ENCODE measurements at places on chromosomes 4 and X.

- DNase-seq, result peak; percentile 84
Measured at GRCh38 chr4:101020956-101021355, 326.4 kb downstream of the PPP3CA start.

- no peak for DNase-seq
Measured at GRCh38 chr4:184732126-184732525, 1.8 kb downstream of the CENPU start.

DNA sequence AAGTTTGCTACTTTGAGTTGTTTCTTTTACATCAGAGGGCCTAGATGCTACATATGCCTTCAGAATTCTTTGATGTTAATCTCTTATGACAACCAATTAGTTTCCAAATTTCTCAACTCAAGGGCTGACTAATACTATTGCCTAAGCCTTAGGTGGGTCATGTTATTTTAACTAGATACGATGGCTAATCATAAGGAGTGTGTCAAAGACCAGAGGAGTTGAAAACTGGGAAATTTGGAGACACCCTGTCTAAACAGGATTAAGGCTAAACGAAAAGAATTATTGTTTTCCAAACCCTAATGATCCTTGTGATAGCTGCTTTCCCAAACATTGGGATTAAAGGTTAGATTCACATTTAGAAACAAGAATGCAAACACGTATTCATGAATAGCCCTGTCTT is 228.5 kb downstream of the PCDH7 start:
- DNase-seq, result no peak

- DNase-seq, result no peak
Measured at GRCh38 chr4:79502081-79502480, 94.1 kb upstream of the GK2 start.

DNA sequence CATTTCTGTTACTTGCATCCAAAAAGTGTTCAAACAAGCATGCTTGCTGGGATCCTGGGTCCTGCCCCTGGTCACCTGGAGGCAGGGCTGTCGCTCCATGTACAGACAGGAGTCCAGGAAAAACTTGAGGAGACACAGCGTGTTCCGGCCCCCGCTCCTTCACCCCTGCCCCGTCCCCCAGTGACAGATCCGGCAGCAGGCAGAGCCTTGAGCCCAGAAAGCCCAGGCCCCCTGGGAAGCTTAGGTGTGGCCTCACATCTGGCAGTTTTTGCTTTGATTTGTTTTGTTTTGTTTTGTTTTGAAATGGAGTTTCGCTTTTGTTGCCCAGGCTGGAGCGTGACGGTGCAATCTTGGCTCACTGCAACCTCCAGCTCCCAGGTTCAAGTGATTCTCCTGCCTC is 67.0 kb downstream of the TRMT44 start:
- DNase-seq, result no peak

- no peak for DNase-seq
Measured at GRCh38 chrX:45756557-45756956, 555.9 kb upstream of the DIPK2B start.

- DNase-seq, result no peak
Measured at GRCh38 chr4:87580057-87580456, 28.3 kb upstream of the DSPP start.

- no peak for DNase-seq
Measured at GRCh38 chrX:10972706-10973105, 138.4 kb upstream of the HCCS start.

DNA sequence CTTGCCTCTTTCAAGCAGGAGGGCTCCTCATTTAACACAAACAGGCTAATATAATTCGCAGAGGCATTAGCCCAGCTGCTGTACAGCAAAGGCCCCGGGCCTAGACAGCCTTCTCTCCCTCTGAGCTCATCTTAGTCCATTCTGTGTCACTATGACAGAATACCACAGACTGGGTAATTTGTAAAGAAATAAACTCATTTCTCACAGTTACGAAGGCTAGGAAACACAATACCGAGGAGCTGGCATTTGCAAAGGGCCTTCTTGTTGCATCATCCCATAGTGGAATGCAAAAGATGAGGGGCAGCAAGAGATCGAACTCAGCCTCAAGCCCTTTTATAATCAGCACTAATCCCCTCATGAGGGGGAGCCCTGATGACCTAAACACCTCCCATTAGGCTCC is 48.5 kb downstream of the TSPAN5 start:
- no peak for DNase-seq

- DNase-seq, result no peak
Measured at GRCh38 chrX:47618923-47619485, 653 bp downstream of the SYN1 start.

DNA sequence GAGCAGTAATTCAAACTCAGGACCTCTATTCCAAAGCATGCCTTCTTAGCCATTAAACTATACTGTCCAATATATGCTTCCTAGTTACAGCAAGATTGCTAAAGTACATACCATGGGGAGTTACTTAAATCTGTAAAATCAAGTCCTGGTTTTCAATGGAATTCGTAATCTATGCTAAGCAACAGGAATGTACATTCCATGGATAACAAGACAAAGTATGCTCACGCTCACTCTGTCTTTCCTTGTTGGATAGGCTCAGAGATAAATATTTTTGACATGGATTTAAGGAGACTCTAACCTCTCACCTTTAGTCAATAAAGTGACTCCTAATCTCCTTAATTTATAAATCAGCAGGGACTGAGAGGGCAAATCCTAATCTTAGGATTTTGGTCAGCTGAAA is 47.3 kb upstream of the STK26 start:
- DNase-seq, result no peak

- no peak for DNase-seq
Measured at GRCh38 chrX:65999029-65999562, 40.8 kb downstream of the VSIG4 start.

DNA sequence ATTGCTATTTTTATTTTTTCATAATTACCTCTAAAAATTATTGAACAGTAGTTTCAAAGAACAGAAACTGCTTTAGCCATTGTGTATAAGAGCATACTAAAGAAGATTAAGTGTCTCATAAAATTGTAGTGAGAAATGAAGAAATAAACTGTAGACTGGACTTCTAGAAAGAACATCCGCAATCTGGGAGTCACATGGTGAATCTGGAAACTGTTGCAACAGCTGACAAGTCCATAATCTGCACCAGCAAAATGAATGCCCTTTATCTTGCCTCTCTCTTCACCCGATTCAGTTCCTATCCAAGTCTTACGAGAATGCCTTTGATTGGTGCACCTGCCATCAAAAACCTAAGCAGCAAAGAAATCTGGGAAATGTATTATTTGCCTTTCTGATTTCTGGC is 312.9 kb downstream of the NAF1 start:
- no peak for DNase-seq

- peak; percentile 49 for DNase-seq
Measured at GRCh38 chr4:146095091-146095690, 80.3 kb upstream of the LSM6 start.

- DNase-seq, result peak; percentile 4
Measured at GRCh38 chr4:73593631-73594241, 26.5 kb downstream of the RASSF6 start.

- DNase-seq, result no peak
Measured at GRCh38 chr4:140654495-140654814, 85.7 kb upstream of the UCP1 start.

GRCh38 chr4:165971933-165972332 is 98.9 kb downstream of the TLL1 start:
- DNase-seq, result no peak

DNA sequence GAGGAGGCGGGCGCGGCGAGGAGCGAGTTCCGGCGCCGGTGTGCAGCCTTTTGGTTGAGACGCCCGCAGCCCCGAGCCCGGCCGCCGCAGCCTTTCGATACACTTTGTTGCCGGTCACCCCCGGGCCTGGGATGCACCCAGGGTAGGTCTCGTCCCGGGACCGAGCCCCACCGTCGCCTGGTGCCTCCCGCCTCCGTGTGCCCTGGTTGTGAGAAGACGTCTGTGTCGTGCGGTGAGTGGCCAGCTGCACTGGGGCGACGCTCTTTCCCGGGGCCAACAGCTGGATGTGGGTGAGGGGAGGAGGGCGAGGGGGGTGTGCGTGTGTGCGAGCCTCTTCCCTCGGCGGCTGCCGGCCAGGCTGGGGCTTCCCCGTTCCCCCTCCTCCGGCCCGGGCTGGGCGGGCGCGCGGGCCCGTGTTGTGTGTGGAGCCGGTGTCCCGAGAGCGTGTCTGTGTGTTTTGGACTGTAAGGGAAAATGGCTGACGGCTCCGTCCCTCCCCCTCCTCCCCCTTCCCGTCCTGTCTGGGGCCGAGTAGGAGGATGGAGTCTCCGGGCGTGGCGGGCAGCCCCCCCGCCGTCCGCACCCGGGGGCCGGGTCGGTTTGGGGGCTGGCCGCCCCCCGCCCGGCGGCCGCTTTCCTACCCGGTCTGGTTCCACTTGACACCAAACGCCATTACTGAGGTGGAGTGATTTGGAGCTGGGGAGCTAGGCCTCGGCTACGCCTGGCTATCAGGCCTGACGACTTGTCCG is 807 bp downstream of the USP9X start:
- DNase-seq, result peak; percentile 58

GRCh38 chrX:154308108-154308946 is 12.7 kb downstream of the TKTL1 start:
- peak; percentile 82 for DNase-seq

- DNase-seq, result no peak
Measured at GRCh38 chr4:12186526-12186925, 757.8 kb upstream of the HS3ST1 start.

GRCh38 chrX:65601530-65602220 is 65.8 kb upstream of the MSN start:
- DNase-seq, result peak; percentile 62

DNA sequence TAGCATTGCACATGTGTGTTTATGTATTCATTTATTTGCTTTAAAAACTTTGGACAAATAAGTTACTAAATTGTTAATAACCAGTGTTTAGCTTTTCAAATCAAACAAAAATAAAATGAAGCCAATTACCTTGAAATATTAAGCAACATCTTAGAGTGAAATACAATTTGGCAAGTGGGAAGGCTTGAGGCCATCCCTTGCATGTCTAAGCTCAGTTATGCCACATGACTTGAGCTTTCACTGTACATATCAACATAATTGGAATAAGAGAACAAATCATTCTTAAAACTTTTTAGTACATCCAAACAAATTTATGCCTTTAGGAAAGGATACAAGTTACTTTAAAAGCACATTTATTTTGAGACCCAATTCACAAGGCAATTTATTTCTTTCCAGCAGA is 640.6 kb downstream of the SPRY1 start:
- no peak for DNase-seq

GRCh38 chrX:108309144-108309543 is 129.1 kb downstream of the COL4A6 start:
- DNase-seq, result no peak

- DNase-seq, result no peak
Measured at GRCh38 chrX:43677993-43678392, 21.9 kb downstream of the MAOA start.

DNA sequence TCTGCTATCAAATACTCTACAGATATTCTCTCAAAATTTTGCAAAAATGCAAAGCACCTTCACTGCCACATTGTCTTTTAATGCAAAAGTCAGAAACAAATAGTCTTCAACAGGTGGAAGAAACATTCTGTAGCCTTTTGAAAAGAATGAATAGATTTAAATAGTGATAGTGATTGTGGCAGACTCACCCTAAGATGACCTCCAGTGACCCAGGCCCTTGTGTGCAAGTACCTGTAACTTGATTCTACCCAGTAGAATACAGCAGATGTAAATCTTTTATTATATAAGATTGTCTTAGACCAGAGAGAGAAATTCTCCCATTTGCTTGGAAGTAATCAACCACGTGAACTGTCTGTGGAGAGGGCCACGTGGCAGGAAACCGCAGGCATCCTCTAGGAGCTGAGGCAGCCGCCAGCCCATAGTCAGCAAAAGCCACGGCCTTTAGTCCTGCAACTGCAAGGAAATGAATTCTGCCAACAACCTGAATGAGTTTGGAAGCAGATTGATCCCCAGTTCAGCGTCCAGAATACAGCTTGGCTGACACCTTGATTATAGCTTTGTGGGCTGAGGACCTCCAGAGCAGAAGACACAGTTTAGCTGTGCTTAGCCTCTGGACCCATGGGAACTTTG is 272.5 kb downstream of the ARHGAP10 start:
- no peak for DNase-seq

DNA sequence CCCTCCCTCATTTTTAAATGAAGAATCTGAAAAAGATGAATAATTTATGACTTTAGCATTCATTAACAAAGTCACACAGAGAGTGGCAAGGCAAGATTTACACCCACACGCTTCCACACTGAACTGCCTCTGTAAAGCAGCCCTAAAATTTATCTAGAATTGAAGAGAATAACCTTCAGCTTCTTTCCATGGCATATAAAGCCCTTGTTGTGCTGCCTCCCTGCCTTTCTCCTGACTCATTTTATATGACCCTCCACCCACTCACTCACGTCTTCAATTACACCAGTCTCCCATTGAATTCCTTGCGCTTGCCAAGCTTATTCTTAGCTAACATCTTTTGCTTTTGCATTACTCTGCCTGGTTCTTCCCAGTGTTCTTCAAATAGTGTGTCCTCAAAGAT is 2649.3 kb downstream of the PCDH7 start:
- no peak for DNase-seq

DNA sequence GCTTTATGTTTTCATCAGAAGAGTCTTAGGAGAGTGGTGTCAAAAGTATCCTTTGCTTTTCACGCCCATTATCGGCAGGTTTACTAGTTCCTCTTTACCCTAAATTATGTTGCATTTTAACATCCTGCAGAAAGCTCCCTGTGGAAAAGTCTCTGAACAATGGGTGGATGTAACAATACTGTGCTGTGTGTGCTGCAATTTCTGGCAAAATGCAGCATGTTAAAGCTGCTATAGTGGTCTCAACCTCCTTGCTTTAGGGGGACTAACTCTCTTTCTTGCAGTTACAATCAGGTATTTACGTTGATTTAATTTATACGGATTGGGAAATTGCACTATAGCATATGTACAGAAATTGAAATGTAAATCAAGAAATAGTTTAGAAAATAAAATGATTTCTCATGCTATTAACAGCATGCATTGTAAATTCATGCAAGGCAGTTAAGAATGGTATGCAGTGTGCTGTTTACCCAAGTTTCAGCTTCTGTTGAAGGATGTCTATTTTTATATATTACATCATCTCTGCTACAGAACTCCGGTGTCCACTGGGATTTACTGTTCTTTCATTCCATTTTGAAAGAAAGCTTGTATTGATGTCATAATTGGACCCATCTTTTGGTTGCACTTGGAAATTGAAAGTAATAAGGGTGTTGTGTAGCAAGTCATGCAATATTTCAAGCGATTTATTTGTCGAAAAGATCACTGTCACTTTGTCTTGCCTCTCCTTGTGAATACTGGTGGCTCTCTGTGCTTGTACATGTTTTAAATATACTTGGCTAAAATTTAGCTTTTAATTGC is 145.7 kb downstream of the RAPGEF2 start:
- no peak for DNase-seq

- DNase-seq, result no peak
Measured at GRCh38 chrX:120087289-120088017, 10.0 kb upstream of the RHOXF2B start.

- no peak for DNase-seq
Measured at GRCh38 chrX:1397001-1397400, 5.1 kb upstream of the SLC25A6 start.

DNA sequence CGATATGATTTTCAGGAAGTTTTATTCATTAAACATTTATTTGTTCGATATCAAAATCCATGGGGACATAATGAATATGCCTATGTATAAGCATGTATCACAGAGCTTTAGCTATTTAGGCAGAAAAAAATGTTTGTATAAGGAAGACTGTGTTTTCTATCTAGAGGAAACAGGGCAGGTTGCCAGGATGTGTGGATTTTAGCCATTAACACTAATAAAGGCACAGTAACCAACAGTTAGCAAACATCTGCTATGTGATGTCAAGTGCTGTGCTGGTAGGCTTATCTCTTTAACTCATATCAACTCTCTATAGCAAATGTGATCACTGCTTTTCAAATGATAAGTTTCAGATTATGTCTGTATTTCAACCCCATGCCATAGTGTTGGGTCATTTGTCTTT is 708.9 kb upstream of the HS3ST1 start:
- DNase-seq, result no peak

Measured in activated CD4-positive, alpha-beta T cell treated with anti-CD3 and anti-CD28 coated beads, Interleukin-10, Interleukin-2, amounts not matched to agents 100 ng/mL and 50 ng/mL, durations not matched to agents 16 hours and 8 hours (primary cell).